ENCODE measurements at places on chromosomes 7 and 10.

DNA sequence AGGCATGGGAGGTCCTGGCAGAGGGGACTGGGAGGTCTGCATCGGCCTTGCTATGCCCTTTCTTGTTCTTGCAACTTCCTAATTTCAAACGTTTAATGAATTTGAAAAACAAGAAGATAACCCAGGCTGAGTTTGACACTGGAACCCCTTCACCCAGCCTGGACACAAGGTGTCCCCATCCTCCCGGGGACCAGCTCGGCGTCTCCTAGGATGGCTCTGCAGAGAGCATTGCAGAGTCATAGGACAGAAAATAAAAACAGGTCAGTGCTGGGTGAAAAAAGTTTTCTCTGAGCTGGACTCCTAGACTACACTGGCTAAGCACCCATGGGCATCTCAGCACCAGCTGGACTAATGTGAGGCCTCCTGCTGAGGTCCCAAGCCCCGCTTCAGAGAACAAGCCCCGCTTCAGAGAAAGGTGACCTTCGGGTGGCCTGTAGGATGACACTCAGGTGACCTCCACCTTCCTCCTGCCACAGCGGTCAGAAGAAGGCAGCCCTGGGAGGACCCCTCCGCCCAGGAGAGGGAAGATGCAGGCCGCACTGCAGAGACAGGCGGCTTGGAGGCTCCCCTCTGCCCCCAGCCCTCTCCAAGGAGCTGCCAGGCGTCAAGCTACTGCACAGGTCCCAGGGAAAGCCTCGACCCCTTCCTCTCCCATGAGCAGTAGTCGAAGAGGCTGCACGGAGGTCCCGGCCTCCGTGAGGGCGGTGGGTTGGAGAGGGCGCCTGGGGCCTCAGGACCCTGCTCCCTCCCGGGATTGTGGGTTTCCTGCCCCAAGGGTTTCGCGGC, 9.3 kb upstream of the UNCX start:
- DNase-seq = peak; percentile 79

GRCh38 chr10:11934262-11934661, 108.3 kb downstream of the UPF2 start:
- DNase-seq = no peak

GRCh38 chr10:99827936-99828335, 45.5 kb downstream of the ABCC2 start:
- no peak for DNase-seq

DNA sequence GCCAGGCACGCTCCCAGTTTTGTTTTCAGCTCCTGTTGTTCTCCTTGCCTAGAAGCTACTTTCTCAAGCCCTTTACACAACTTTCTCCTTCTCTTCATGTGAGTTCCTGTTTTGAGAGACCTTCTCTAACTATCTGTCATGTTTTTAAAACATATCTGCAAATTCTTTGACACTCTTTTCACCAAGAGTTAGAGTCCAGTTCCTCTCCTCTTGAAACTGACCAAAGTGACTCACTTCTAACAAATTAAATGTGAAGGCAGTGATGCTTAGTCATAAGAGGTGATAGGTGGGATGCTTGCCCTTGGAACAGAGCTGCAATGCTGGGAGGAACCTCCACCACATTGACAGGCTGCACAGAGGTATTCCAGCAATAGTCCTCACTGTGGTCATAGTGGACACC, 25.3 kb downstream of the ZSCAN25 start:
- DNase-seq = no peak

- DNase-seq = no peak
Observed at GRCh38 chr7:150326657-150327268, 3.4 kb upstream of the ACTR3C start.

DNA sequence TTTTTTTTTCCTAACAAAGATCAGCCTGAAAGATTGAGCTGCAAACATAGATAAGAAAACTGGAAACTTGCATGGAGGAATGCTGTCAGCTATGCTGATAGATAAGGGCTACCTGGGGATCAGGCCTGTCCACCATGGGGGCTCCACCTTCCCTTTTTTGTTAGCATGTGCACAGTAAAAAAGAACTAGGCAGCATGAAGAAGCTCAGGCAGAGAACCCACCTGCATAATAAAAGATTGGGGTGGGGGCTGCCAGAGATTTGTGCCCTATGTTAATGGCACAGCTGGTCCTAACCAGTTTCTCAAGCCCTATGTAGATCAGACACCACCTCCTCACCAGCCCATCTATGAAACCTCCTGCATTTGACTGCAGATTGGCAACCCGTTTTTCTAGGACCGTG, 45.4 kb upstream of the CACNB2 start:
- no peak for DNase-seq

DNA sequence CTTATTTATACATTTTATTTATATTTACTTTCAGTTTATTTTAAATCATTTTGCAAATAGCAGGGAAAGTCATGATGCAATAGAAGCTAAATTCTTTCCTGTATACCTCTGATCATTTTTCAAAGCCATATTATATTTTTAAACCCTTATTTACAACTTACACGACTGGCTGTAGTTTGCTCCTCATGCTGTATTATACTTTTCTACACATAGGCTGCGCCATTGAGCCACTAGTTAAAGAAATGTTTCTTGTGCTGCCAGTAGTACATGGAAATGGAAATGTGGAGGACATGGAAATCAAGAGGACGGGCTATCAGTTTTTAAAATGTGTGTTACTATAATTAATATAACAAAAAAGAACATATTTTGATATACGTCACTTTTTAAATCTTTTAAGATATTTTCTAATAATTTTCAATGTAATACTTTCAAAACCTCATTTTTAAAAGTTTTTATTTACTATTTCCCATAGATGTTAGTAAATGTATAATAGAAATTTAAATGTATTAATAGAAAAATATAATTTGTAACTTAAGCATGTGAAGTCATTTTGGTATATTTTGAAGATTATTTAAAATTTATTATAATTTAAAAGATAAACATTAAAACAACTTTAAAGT, 118.5 kb downstream of the VTI1A start:
- no peak for DNase-seq

GRCh38 chr7:142001163-142001874, 5.6 kb downstream of the MGAM start:
- no peak for DNase-seq

GRCh38 chr7:48398191-48398590, 226.9 kb downstream of the ABCA13 start:
- DNase-seq = no peak

DNA sequence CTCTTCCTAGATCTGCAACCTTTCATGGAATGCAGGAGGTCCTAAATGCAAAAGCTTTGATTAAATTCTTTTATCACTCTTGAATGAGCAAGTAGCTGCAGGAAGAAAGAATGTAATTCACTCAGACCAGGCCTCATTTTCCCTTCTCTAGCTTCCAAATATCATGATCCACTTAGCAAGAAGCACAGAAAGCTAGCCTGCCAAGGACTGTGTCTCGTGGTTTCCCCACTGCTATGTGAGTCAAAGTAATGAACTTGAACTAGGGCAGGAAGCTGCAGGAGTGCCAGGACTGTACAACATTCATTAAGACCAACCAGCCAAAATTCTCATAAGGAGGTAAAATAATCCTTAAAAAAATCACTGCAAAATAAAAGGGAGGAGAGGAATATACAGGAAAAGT, 379.2 kb downstream of the CALN1 start:
- no peak for DNase-seq

DNA sequence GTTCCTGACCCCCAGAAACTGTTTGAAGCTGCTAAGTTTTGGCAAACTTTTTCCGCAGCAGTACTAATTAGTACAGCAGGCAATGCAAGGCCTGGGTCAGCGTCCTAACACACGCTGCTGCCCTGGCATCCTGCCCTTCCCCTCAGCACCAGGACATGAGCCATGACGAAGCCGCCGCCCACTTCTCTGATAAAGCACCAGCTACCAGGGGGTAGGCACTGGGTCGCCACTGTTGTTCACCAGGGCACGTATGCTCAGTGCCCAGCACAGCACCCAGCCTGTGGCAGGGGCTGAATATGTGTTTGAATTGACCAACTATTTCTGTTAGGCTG, 59.5 kb downstream of the CHST15 start:
- DNase-seq = no peak

GRCh38 chr10:22912763-22913384, 15.0 kb upstream of the ARMC3 start:
- no peak for DNase-seq

DNA sequence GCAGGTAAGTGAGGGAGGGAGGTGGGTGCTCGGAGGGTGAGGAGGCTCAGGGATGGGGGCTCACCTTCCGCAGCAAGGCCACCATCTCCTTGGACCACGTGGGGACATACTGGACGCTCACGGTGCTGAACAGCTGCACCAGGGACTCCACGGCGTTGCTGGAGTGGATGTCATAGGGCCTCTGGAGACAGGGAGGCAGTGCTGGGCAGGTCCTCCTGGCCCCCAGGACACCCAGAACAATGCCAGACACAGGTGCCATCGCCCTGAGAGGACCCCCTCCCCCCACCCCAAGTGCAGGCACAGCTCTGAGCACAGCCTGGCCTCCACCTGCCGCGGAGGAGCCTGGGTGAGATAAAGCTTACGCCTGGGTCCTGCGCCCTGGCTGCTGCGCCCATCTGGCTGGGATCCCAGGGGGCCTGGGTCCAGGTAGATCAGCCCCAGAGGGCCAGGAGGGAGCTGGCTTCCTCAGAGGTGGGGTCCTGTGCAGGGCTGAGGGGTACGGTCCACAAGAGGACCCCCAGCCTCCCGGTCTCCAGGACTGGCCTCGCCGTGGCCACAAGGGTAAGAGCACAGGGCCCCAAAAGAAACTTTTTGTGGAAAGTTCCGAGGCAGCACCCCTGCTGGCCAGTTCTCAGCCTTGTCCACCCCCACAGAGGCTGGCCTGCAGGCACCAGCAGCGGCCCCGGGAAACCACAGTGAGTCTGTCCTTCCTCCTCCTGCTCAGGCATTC, 37.8 kb downstream of the DPYSL4 start:
- DNase-seq = no peak

DNA sequence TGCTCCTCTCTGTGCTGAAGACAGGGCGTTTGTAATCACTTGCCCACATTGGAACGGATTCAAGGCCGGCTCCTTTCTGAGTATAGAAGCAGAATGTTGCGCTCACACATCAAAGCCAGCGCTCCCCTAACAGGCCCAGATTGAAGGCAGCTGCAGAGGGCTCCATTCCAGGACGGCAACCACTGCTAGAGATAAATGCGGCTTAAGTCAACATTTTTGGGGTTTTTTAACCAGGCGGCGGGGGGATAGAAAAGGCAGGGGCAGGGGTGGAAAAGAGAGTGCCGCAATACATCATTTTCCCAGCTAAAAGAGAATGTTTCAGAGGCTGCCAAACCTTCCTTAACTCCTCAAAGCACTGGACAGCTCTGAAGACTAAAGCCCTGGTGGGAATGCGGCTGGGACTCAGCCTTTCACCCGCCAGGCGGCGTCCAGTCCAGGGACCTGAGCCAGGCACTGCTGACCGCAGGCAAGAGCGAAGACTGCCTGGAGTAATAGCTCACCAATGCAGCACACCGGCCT, 189.6 kb downstream of the TNS3 start:
- no peak for DNase-seq

DNA sequence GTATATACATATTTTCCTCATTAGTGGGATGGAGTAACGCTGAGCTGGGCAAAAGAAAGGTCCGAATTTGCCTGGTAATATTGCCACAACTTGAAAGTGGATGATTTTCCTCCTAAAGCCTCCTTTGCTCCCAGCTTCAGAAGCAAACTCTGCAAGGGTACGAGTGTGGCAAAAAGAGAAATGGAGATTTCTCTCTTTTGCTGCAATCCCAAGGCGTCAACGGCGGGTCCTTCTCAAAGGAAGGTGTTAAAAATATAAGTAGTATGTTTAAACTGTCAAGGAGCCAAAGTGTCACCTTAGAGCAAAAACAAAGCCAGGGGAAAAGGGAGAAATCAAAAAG, 12.4 kb upstream of the HOXA2 start:
- DNase-seq = no peak

- no peak for DNase-seq
Observed at GRCh38 chr10:18364987-18365775, 225.0 kb downstream of the CACNB2 start.

DNA sequence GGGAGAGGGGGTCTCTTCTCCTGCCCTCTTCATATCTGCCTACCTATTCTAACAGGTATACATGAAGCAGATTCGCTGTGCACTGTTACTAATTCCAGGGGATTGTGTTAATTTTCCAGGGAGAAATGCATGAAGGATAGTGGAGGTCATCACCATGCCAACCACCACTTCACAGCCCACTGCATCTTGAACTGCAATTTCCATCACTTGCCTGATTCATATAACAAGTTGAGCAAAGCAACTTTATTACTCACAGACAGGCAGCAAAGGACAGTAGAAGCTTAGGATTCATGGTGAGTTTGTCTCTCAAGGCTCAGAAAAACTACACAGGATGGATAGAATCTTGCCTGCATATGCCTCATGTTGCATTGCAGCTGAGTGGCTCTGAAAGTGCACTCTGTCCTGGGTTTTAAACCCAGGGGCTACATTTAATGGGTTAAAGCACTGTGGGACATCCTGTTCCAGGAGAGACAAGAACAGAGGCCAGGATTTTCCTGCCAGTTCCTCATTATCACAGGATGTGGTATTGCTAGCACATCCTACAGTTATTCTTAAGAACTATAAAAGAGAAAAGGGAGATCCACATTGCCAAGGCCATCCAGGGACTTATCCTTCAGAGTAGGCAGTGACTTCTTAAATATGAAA, 136.9 kb upstream of the PRSS1 start:
- DNase-seq = no peak

GRCh38 chr10:113897693-113898618, 43.5 kb downstream of the NHLRC2 start:
- DNase-seq = no peak

DNA sequence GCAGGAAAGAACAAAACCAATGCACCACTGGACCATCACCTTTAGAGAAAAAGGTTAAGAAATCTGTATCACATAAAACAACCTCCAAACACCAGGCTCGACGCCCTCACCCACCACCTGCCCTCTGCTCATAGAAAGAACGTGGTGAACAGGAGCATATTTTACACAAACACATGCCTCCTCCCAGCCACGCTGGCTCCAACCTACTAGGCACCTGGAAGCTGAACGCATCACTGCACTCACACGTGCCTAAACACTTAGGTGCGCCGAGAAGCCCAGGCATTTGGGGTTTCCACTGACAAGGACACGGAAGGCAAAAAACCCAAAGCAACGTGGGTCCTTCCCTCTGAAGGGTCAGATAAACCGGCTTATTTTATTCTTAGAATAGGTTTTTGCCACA, 56.0 kb downstream of the PTPRN2 start:
- DNase-seq = no peak

- no peak for DNase-seq
Observed at GRCh38 chr7:45036796-45037195, 36.8 kb downstream of the CCM2 start.

GRCh38 chr7:121384265-121384664, 11.8 kb downstream of the FAM3C start:
- DNase-seq = no peak
